ENCODE measurements at places on chromosomes 5 and 9. TPM values are rescaled to one million over a fixed set of nuclear protein-coding genes. Genes with fewer than 3 reads are reported as not detected.

- no peak overlapping the region for H3K27ac ChIP-seq
- H3K4me1 ChIP-seq, result no peaks in the 10 kb centered on the region
- no peak overlapping the region for H3K4me3 ChIP-seq
- H3K36me3 ChIP-seq, result peaks cover 55% of the 10 kb centered on the region
- DNase-seq, result no peak
Measured at GRCh38 chr9:134826336-134827285, 54.0 kb upstream of the FCN2 start.

GRCh38 chr5:129118405-129118804 lies 23.9 kb downstream of the ISOC1 start:
- H3K4me3 ChIP-seq, result no peak overlapping the region
- DNase-seq, result peak; percentile 22
- H3K27me3 ChIP-seq, result no peaks in the 10 kb centered on the region

- peaks cover 1% of the 10 kb centered on the region for H3K36me3 ChIP-seq
- H3K4me3 ChIP-seq, result no peak overlapping the region
- H3K27me3 ChIP-seq, result no peaks in the 10 kb centered on the region
- DNase-seq, result no peak
- no peak overlapping the region for H3K27ac ChIP-seq
Measured at GRCh38 chr5:131637694-131638093, 2.7 kb upstream of the RAPGEF6 start.

- no peak overlapping the region for H3K27ac ChIP-seq
- no peaks in the 10 kb centered on the region for H3K36me3 ChIP-seq
- H3K27me3 ChIP-seq, result no peaks in the 10 kb centered on the region
- H3K4me1 ChIP-seq, result no peaks in the 10 kb centered on the region
Measured at GRCh38 chr9:89659891-89660685, 55.3 kb downstream of the GADD45G start.

- no peaks in the 10 kb centered on the region for H3K4me1 ChIP-seq
- no peak overlapping the region for H3K27ac ChIP-seq
- DNase-seq, result no peak
- no peaks in the 10 kb centered on the region for H3K27me3 ChIP-seq
- no peaks in the 10 kb centered on the region for H3K36me3 ChIP-seq
- H3K4me3 ChIP-seq, result no peak overlapping the region
Measured at GRCh38 chr5:171840711-171841522, 55.3 kb downstream of the SMIM23 start.

- H3K27me3 ChIP-seq, result no peaks in the 10 kb centered on the region
- no peaks in the 10 kb centered on the region for H3K36me3 ChIP-seq
- no peaks in the 10 kb centered on the region for H3K4me1 ChIP-seq
Measured at GRCh38 chr9:10387282-10387681, 225.5 kb downstream of the PTPRD start.

Gene CFAP157
- not detected for polyA plus RNA-seq

All from fibroblast of lung (primary cell).